ENCODE measurements at places on chromosomes 5 and 9.

- DNase-seq: no peak
Measured at GRCh38 chr9:29773676-29774075, 2200.4 kb upstream of the C9orf72 start.

DNA sequence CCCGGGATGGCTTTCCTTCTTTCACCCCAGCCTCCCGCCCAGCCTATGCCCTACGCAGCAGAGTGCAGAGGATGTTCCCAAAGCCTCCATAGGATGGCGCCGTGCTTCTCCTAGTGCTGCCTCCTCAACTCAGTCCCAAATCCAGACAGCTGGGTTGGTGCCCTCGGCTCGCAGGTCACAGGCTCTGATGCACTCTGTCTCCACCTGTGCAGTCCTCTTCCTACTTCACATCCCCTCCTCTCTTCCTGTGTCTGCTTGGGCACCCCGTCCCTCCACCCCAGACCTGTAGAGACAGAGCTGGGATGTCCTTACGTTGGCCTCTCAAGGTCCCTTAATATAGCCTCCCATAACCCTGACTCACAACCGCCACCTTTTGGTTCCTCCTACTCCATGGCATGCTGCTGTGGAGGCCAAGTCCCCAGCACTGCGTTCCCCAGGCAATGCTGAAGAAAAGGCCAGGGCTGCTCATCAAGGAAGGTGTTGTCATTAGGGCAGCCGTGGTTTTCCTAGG is 314.4 kb downstream of the GADD45G start:
- peak; percentile 35 for DNase-seq

DNA sequence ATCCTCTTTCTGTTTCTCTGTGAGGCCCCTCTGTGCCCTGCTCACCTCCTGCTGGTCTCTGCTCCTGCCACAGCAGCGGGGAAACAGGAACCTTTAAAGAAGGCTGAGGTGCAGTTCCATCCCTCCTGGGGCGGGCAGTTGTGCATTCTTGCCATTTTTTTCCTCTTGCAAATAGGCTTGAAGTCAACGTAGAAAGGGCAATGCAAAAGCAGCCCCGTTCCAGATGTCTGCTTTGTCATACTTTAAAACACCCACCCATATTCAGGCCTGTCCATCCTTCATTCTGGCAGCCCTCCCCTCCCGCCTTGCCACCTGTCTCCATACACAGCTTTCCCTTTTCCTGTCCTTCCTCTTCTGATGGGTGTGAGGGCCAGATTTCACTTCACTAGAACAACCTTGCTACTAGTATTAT is 65.4 kb upstream of the KLF9 start:
- no peak for DNase-seq

DNA sequence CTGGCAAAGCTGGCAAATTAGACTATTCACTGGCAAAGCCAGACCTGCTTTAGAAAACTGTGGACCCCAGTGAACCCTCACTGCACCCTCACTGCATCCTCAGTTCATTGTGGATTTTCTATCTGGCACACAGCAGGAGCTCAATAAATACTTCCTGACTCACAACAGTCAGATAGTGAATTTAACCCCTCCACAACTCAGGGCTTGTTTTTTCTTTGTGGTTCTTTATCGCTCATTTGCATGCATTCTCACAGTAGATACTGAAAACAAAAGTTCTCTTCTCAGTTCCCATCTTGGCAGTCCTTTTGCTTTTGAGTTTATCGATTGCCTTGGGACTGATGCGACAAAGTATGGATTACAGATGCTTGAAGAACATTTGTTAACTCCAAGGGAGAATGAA is 99.8 kb downstream of the ACTL7B start:
- no peak for DNase-seq

DNA sequence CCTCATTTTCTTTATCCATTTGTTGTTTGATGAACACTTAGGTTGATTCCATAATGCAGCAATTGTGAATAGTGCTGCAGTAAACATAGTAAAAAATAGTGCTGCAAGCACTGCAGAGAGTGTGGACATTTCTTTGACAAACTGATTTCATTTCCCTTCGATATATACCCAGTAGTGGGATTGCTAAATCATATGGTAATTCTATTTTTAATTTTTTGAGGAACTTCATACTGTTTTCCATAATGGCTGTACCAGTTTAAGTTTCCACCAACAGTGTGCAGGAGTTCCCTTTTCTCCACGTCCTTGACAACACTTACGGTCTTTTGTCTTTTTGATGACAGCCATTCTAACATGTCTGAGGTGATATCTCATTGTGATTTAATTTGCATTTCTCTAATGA is 138.2 kb upstream of the PLPPR1 start:
- DNase-seq: no peak

DNA sequence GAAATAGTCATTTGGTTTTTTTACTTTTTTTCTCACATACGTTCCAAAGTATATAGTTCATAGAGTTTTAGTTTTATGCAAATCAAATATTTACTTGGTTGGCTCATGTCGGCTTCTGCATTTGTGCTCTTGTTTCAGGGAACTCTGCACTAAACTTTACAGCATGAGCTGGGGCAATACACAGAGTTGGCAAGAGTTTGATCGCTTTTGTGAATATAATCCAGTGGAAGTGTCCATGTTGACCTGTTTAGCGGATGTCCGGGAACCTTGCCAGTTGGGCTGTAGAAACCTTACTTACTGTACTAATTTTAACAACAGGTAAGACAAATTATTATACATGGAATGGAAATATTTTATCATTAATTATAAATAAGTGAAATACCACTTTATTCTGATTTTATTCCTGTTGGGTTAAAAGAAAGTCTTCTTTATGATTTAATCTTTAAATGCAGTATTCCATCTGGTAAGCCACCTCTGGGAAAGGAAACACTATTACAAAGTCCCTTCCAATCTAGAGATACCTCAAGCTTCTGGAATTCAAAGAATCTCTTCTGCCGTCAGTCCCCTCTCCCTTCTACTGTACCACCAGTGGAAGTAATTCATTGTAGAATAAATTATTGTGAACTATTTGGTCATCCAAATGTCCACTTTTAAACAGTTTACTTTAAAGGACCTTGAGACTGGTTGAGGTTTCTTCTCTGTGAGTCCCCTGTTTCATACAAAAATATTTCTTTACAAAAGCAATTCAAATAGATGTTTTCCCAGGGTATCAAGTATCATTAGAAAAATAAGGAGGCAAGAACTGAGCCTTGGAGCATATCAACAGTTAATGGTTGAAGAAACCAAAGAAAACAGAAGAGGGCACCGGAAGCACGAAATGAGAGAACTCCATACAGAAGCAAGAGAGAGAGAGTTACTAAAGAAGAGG is 45.2 kb upstream of the GLIPR2 start:
- DNase-seq: no peak

- DNase-seq: no peak
Measured at GRCh38 chr9:110207071-110207641, 803 bp downstream of the C9orf152 start.

- DNase-seq: no peak
Measured at GRCh38 chr9:8800196-8800595, 1000.6 kb upstream of the DMAC1 start.

- DNase-seq: no peak
Measured at GRCh38 chr5:120535900-120536299, 71.8 kb downstream of the PRR16 start.

GRCh38 chr5:159001247-159001646 is 98.5 kb downstream of the EBF1 start:
- DNase-seq: no peak

DNA sequence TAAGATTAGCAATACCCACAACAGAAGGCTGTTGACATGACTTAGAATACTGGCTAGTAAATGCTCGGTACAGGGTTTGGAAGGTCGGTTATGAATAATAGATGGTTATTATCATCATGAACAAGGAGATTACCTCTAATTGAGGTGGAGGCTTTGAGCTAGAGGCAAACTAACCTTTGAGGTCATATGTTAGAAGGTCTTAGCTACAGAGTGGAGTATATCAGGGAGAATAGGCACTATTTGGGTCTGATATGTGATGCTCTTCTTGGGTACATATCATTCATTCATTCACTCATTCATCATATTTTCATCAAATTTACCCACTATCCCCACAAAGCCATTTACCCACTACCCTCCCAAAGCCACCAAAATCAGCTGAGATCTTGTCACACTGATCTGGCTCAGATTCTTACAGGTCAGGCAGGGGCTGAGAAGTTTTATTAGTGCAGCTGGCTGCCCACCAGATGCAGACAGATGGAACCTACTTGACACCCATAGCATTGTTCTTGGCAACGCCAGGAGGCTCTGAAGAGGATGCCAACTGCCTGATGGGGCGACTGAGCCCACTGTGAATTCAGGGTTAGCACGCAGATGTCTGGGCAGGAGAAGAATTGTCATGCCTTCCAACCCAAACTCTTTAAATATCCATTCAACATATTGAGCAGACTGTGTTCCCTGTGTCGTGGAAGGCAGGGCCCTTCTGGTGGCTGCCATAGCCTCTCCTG is 90.2 kb upstream of the SH3PXD2B start:
- DNase-seq: no peak

DNA sequence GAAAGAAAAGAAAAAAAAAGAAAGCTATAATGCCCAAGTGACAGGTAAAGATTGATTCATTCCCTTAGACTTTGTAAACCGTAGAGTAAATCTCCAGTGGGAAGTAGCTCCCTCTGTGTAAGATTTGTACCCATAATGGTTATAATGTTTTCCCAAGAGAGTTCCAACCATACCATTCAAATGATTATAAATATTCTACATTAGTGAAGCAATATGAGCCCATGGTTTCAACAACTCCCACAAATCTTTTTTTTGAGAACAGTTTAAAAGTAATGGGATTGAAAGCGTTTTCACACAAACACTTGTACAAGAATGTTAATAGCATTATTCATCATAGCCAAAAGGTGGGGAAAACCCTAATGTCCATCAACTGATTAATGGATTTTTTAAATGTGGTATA is 58.0 kb downstream of the GRAMD2B start:
- DNase-seq: no peak

DNA sequence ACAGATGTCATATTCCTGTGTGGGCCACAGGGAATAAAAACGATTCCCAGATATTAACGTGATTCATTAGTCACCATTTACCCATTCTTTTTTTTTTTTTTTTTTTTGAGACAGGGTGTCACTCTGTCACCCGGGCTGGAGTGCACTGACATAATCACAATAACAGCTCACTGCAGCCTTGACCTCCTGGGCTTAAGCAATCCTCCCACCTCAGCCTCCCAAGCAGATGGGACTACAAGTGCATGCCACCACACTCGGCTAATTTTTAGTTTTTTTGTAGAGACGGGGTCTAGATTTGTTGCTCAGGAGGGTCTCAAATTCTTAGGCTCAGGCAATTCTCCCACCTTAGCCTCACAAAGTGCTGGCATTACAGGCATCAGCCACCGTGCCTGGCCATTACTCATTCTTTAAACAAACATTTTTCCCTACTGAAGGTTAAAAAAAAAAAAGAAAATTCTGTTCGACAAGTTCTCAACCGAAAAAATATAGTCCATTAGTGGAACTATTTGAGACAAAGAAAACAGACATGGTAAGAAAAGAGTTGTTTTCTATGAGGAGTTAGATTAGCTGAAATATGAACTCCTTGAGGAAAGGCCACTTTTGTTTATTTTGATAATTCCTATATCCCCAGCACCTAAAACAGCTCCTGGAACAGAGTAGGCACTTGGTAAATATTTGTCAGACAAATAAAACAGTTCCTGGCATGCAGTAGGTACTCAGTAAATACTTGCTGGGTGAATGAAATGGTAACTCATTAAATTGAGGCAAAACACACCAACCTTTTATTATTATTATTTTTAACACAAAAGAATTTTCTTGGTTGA is 32.1 kb upstream of the PDCL start:
- no peak for DNase-seq

DNA sequence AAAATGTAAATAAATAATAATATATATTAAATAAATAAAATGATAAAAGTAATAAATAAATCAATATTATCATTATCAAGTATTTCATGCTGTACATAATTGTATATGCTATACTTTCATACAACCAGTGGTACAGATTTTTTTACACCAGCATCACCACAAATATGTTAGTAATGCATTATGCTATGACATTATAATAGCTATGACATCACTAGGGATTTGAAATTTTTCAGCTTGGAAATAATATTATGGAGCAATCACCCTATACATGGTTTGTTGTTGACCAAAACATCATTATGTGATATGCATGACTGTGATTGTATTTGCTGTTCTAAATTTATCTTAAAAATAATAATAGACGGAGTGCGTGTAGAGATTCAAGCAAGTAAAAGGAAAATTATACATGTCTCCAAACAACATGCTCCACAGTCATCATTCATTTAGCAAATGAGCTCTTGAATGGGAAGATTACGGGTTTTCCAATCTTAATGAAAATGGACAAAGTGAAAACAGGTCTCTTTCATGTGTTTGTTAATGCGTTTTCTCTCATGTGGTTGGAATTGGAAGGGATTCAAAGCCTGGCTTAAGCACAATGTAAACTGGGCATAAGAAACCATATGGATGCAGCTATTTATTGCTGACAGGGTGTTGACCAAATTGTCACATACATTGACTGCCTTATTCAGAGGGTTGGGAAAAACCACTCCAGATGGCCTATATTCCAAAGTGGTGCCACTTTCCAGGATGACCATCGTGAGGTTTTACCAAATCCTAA is 643.0 kb upstream of the RGMB start:
- DNase-seq: no peak

DNA sequence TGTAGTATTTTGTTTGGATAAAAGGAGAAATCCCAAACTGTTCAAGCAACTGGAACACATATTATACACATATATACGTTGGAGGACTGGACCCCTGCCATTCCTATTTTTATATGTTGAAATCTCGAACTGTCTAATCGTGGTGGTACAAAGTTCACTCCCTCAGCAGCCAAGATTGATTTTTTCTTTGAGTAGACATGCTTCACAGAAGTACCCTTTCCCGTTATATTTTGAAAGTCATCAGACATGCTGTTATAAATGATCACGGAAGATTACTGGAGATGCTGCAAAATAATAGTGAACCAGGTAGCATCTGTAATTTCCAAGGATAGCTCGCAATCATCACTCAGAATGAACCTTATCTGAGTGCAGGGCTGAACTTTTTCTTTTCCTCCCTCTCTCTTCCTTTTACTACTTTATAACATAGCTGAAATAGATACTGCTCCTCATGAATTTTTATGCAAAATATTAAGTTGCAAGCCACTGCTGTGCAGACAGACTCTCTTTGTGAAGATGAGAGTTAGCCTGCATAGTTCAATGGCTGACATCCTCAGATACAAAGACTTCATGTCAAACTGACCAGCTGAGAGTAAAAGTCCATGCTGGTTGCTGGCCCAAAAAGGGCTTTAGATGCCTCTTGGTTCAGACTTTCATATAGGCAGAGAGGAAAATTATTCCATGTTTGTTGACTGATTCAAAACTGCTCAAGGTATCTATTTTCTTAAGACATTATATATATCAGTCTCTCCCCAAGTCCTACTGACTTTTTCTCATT is 451.9 kb downstream of the TMEM38B start:
- DNase-seq: no peak

DNA sequence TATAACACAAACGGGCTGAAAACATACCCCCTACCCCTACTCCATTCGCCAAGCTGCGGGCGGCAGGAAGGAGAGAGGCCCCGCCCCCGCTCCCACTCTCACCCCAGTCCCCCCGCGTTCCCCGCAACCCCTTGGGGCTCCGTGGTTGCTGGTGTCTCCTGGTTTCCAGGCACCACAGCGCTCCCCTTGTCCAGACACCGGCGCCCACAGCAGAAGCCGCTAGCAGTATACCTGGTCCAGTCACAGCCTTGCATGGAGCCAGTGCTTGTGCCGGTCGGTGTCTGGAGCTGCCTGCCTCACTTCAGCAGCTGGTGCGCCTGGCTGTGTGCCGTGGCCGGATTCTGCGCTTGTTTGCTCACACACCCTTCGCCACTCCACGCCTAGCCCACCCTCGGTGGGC is 240.5 kb upstream of the DAB2 start:
- DNase-seq: no peak

GRCh38 chr5:76468635-76469425 is 65.7 kb downstream of the IQGAP2 start:
- no peak for DNase-seq
